Glutamatergic neuron (in vitro differentiated cells): ENCODE measurements at places on chromosomes 16 and 17. TPM values are rescaled to one million over a fixed set of nuclear protein-coding genes. Genes with fewer than 3 reads are reported as not detected.

Gene HAS3
- total RNA-seq, result 0.42 TPM

Gene PRR15L
- total RNA-seq, result not detected

Gene EXOC3L1
- total RNA-seq, result 3.6 TPM

Gene GSE1
- total RNA-seq, result 473 TPM

Gene SOCS7
- total RNA-seq, result 33.3 TPM

Gene CORO6
- 1.4 TPM for total RNA-seq

Gene CAPNS2
- total RNA-seq, result not detected

Gene GP1BA
- total RNA-seq, result 0.47 TPM

Gene KRTAP9-8
- not detected for total RNA-seq

Gene ANKRD13B
- 123 TPM for total RNA-seq

Gene TMEM235
- not detected for total RNA-seq

Gene MED13
- 130 TPM for total RNA-seq

Gene COG8
- total RNA-seq, result 51.2 TPM

Gene CALB2
- total RNA-seq, result 0.39 TPM

Gene OTOA
- total RNA-seq, result not detected

Gene MYH13
- total RNA-seq, result not detected

Gene ZP2
- total RNA-seq, result not detected

Gene CD300E
- not detected for total RNA-seq

Gene FNDC8
- total RNA-seq, result not detected

Gene CDH11
- 2.6 TPM for total RNA-seq

Gene FOXO3B
- total RNA-seq, result 31.4 TPM

Gene LRRC45
- 29.6 TPM for total RNA-seq

Gene SERPINF2
- total RNA-seq, result 0.37 TPM

Gene PRSS27
- 10.8 TPM for total RNA-seq

Gene COL1A1
- 10.1 TPM for total RNA-seq

Gene RAD51C
- 8.5 TPM for total RNA-seq

Gene TBC1D3E
- not detected for total RNA-seq

Gene TPSD1
- not detected for total RNA-seq

Gene KRT34
- not detected for total RNA-seq

Gene TLCD3B
- total RNA-seq, result 253 TPM

Gene DRC3
- total RNA-seq, result 0.29 TPM

Gene CACNG3
- 2.2 TPM for total RNA-seq

Gene C16orf95
- total RNA-seq, result 9.2 TPM
